ENCODE measurements at places on chromosomes 1 and 21. TPM values are rescaled to one million over a fixed set of nuclear protein-coding genes. Genes with fewer than 3 reads are reported as not detected.

Gene SERBP1
- 289 TPM for polyA plus RNA-seq

Gene UROD
- polyA plus RNA-seq = 86.7 TPM

Gene B3GALNT2
- polyA plus RNA-seq = 28.7 TPM

Gene LIN28A
- 0.11 TPM for polyA plus RNA-seq

Gene SERTAD4
- 2.4 TPM for polyA plus RNA-seq

Gene HES2
- 0.06 TPM for polyA plus RNA-seq

Gene SWT1
- 8.4 TPM for polyA plus RNA-seq

Gene GNAT2
- polyA plus RNA-seq = not detected

Gene AGO4
- 38.3 TPM for polyA plus RNA-seq

Gene RGS8
- not detected for polyA plus RNA-seq

Gene LELP1
- not detected for polyA plus RNA-seq

Gene DENND2D
- polyA plus RNA-seq = 19.5 TPM

Gene ESRRG
- 1.8 TPM for polyA plus RNA-seq

Gene LRRN2
- polyA plus RNA-seq = 1.7 TPM

DNA sequence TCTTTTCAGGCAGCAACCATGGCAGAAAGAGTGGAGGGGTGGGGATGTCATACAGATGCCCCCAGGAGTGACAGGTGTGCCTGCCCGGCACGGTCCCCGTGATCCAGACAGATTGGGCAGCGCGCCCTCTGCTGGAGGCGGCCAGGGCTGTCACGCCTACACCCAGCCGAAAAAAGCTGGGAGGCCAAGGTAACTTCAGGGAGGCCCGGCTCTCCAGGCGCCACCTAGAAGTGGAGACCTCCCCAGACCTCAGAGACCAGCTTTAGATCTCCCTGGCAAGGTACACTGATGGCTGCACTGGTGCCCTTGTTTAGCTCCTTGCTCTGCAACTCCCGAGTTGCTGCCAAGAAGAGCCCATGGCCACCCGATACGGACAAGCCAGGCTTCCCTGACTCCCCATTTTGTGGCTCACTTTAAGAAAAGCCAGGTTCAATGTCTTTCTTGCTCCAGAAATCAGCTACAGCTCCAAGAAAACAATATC lies 6.6 kb downstream of the GOLT1A start:
- peak; percentile 54 for DNase-seq

DNA sequence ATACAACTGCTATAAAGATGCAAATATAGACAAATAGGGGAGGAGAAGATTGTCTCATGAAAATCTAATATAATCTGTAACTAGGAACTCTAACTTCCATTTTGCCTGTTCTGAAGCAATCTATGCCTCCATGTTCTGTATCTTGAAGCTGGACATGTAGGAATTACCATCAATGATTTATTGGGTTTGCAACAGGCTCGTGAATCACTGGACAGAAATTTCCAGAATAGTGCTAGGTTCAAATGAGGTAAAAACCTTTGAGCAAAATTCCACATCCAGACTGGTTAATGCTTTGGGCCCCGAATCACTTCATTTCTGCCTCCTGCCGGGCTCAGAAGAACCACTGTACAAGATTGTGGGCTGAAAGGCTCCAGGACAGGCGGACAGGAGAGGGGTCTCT lies 110.7 kb upstream of the CTTNBP2NL start:
- DNase-seq = no peak

DNA sequence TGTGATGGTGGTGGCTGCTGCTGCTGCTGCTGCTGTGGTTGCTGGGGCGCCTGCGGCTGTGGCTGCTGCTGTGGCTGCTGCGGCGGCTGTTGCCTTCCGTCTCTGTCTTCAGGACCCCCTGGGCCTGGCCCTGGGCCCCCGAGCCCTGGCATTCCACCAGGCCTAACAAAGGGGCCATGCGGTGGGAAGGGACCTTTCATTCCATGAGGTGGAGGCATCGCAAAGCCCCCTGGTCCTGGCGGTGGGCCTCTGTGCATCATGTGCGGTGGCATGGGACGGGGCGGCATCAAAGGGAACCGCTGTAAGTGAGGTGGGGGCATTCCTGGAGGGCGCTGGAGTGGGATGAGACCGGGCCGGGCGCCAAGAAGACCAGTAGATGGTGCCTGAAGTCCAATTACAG lies 12.4 kb downstream of the SOD1 start:
- no peak for DNase-seq

GRCh38 chr1:61294930-61295329 lies 212.6 kb downstream of the NFIA start:
- DNase-seq = no peak

DNA sequence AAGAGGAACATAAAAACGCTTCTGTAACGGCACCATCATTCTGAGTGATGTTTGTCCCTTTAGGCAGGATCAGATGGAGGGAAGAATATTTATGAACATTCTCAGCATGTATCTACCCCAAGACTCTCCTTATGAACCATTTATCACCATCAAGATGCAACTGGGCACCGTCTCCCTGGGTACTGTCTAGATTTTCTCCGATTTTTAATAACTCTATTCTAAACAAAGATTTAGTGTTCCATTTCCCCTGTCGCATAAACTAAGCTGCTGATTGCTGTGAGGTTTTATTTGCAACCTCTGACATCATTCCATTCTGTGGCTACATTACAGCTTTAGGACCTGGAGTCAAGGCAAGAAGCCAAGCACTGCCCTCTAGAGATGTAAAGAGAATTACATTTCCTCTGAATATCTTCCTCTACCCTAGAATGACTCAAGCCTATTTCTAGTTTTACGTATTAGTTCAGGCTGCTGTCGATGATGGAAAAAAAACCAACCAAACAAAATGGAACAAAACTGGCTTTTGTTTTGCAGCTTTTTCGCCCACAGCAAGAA lies 130.1 kb upstream of the MAP1LC3C start:
- no peak for DNase-seq

- DNase-seq = peak; percentile 14
Measured at GRCh38 chr1:54807756-54808155, 6.6 kb upstream of the TTC22 start.

GRCh38 chr1:231187571-231187970 lies 25.7 kb downstream of the TRIM67 start:
- DNase-seq = no peak

DNA sequence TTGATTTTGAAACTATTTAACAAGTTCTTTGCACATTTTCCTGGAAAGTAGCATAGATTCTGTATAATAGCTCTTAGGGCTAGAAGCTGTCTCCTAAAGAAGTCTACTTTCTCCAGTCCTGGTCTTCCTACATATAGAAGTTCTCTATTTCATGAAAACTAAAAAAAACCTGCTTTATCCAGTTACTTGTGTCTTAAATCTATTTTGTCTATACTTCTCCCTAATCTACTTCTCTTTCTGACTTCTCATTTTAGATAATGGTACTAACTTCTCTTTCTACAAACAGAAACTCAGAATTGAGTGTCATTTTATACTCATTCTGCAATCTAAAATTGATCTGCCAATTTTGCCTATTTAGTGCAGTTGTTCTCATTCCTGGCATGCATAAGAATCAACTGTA lies 28.7 kb downstream of the PDE4B start:
- no peak for DNase-seq

DNA sequence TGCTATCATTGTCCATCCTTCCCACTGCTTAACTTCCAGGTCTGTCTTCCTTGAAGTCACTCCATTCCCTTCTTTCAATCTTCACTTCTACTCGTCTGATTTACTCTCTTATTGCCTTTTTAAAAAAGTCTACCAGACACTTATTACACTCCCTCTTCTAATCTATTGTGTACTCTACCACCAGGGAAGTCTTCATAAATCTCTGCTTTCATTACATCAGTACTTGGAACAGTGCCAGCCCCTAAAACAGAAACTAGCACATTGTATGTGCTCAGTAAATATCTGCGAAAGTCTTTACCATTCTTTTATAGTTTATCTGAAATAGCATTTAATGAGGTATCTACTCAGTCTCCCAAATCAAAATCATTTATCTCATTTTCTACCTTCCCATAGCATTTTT lies 236.4 kb downstream of the USH2A start:
- DNase-seq = no peak

DNA sequence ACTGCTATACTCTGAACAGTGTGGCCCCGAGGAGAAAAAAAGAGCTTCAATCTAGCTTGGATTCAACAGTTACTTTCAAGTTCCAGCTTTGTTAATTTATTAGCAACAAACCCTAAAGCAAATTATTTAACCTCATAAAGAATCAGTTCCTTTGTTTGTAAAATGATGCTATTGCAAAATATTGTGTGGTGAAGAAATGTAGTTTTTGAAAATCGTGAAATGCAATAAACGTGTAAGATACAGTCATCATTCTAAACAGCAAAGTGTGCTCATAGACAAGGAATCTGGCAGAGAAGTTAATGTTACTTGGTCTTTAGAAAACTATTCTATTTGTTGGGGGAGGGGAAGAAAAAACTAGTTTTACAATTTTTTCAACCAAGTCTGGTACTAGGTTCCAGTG lies 297.6 kb upstream of the ADGRL4 start:
- no peak for DNase-seq

GRCh38 chr21:28339403-28339802 lies 653.3 kb downstream of the LTN1 start:
- no peak for DNase-seq

DNA sequence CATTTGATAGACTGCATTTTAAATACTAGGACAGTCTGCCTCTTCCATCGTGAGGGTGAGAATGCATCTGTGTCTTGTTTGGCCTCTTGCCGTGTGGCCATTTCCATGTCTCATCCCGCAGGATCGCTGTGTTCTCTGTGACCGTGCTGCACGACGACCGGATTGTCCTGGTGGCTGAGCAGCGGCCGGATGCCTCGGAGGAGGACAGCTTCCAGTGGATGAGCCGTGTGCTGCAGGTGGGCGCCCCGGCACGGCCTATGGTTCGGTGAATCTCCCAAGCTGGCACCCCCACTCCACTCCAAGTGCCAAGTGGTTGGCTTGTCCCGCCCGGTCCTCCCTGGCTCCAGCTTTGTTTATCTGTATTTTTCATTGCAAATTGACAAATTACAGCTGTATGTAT lies 55.2 kb downstream of the S100B start:
- DNase-seq = no peak

DNA sequence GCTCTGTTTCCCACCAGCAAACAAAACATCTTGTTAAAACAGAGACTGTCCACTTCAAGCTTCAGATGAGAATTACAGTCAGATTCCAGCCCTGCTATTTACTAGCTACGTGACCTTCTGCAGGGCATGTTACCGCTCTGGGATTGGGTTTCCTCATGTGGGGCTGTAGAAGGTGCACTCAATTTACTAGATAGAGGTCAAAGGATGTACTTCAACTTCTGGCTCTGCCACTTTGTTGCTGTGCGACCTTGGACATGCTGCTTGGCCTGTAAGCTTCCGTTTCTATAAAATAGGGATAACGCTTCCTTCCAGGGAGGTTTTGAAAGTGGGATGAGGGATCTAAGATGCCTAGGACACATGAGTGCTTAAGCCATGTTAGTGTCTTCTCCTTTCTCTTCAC lies 46.0 kb upstream of the LRIG2 start:
- no peak for DNase-seq

DNA sequence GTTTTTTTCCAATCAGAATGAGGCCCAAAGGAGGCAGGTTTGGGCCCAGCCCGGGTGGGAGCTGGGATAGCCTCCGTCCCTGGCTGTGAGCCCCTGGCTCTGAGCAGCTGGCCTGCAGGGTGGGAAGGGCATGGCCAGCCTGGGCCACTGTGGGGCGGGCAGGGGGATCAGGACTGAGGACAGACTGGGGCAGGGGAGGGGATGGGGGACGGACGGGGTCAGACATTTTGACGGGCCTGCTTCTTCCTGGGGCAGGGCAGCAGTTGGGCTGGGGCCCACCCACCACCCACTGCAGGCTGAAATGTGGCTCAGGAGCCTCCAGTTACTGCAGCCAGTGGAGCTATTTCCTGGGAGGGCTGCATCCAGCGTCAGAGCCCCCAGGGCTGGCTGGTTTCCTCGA lies 2.5 kb upstream of the SLC6A9 start:
- DNase-seq = no peak

- no peak for DNase-seq
Measured at GRCh38 chr1:10736634-10737586, 59.5 kb downstream of the CASZ1 start.

DNA sequence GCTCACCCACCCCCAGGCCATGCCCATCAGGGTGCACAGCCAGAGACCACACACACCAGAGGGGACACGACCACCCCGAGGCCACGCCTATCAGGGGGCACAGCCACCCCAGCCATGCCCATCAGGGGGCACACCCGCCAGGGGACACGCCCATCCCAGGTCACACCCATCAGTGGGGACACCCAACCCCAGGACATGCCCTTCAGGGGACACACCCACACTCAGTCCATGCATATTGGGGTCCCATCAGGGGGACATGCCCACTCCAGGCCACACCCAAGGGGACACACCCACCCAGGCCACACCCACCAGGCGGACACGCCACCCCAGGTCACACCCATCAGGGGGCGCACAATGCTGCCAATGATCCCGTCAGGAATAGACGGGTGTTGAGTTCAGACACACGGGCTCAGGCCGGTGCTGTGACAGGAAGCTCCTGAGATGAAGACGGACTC lies 20.7 kb downstream of the MCM3AP start:
- no peak for DNase-seq

DNA sequence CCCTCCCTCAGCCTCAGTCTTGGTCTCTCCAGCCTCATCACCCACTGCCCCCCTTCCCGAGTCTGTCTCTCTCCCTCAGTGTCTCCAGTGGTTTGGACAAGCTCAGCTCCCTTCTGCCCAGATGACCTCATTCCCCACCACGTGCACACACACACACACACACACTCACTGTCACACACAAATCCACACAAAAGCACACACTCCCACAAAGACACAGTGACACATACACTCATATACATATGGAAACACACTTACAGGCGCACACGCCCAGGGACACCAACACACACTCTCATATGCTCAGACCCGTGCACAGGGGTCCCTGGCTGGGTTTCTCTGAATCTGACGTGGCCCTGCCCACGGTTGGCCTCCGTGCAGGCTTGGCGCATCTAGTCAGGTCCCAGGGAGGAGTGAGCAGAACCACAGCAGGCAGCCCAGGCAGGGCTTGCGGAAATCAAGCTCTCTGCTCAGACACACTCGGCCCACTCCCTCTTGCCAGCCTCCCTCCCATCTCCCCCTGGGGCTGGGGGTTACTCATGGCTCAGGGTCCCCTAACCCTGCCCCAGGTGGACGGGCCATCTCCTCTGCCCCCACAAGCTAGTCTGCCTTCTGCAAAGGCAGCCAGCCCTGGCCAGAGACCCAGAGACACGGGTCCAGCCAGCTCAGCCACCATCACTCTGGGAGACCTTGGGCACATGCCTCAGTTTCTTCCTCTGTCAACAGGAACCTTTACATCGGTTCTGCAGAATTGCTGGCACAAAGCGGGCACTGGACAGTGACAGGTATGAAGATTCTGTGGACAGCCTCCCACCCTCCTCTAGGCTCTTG lies 38.5 kb upstream of the FAM131C start:
- DNase-seq = peak; percentile 62

- no peak for DNase-seq
Measured at GRCh38 chr1:93579891-93580290, 101.7 kb downstream of the BCAR3 start.

- DNase-seq = peak; percentile 35
Measured at GRCh38 chr1:53327182-53327913, 522 bp downstream of the LRP8 start.

All from left lung (tissue), 14 donors.